ENCODE measurements at places on chromosomes 5 and 9.

GRCh38 chr5:59483971-59484472, 409.5 kb downstream of the PDE4D start:
- no peak for DNase-seq

- DNase-seq, result no peak
Measured at GRCh38 chr9:106321394-106322180, 541.4 kb upstream of the ZNF462 start.

- no peak for DNase-seq
Measured at GRCh38 chr5:83745816-83746215, 25.2 kb upstream of the HAPLN1 start.

DNA sequence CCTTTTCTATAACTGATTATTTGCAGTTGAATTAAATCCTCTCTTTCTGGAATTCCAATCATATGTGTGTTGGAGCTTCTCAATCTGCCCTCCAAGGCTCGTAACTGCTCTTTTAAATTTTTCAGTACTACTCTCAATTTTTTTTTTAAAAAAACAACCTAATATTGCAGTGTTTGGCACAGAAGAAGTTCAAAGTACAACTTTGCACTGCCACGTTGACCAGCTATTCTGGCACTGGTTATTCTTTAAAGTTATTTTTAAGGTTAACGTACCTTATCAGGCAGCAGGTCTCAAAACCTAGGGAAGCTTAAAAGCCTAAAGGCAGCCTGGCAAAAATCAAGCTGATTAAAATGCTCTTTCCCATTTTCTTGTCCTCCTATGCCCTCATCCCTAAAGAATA, 120.5 kb downstream of the GHR start:
- DNase-seq, result no peak

DNA sequence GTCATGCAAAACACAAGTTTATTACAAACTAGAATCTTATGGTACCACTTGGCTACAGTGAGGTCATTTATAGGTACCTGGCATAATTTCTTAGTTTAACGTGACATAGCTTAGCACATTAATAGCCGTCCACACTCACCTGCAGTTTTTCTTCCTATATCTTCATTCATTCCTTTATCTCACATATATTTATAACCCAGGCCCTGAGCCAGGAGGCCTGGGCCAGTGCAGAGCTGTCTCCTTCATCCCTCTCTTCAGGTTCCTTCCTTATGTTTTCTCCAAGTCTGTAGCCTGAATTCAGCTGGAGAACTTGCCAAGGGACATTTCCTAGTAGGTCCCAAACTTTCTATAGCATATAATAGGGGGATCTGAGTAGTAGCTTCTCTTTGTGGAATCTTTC, 367.9 kb upstream of the SGCD start:
- DNase-seq, result no peak

- DNase-seq, result no peak
Measured at GRCh38 chr5:39580702-39581453, 156.1 kb upstream of the DAB2 start.

GRCh38 chr5:44574678-44575077, 185.5 kb upstream of the FGF10 start:
- DNase-seq, result no peak

DNA sequence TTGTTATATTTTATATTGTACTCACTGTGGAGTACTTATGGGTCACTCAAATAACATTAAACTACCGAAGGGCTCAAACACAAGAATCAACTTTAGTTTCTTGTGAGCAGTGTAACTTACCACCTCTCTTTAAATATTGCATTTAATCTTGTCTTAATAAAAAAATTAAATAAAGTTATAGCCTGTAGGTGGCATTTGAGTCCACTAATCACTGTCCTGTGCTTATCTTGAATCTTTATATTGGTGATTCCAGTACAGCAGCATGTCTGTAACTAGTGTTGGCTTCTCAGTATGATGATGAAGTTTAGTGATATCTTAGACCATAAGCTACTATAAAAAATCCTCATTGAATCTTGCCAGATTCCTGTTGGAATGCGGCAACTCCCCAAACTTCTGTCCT, 313.8 kb downstream of the FAM170A start:
- DNase-seq, result no peak

DNA sequence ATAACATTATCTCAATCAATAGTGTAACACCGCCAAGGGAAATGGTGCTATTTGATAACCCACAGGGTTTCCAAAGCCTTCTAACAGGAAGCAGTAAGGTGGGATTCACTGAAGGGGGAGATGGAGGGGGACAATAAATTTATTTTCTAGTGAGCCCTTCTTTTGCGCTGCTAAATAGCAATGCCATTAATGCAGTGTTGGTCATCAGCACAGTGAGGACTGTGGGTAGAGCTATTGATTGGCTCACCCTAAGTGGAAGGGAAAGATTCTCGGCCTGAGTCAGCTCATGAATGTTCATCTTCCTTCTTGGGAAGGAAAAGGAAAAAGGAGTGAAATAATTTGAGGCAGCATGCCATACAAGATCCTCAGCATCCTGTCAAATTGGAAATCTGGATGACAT, 25.4 kb downstream of the RGMB start:
- no peak for DNase-seq

GRCh38 chr5:59790776-59791475, 102.6 kb downstream of the PDE4D start:
- DNase-seq, result no peak

DNA sequence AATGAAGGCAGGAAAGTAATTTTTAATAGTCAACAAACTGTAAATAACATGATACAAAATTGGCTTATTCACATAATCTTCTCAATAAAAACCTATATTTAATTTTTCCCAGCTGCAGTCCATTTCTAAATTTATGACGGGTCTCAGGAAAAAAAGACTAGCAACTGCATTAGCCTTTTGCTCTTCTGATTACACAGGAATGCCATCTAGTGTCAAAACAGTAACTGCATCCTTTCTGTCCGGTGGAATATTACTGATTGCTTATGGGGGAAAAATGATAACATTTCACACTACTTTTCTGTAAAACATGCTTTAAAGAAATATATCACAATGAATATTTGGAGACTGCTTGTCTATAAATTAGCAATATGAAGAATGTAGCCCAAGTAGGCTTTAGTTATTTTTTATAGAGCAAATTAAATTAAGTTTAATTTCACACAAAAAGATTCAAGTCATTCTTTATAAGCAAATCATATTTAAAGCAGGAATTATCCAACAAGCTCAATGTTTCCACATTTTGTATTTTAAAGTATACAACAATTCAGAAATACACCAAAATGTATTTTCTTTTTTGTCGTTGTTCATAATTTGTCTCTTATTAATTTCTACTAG, 534.7 kb downstream of the CDH10 start:
- no peak for DNase-seq

- no peak for DNase-seq
Measured at GRCh38 chr5:162227075-162227474, 159.5 kb downstream of the GABRG2 start.

DNA sequence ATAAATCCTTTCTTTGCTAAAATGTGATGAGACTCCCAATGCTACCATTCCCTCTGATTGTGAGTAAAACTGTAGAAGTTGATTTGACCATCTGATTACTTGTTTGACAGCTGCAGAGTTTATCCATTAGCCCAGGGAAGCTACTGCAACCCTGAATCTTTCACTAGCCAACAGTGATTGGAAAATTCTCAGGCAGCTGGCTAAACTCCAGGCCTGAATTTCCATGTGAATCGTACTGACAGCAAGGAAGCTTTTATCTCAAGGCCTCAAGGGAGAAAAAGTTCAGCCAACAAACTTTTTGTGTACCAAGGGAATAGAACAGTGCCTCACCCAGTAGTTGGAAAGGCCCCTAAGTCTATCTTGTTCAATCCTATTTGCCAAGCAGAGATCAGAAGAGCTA, 246.7 kb upstream of the TRPM3 start:
- DNase-seq, result no peak

DNA sequence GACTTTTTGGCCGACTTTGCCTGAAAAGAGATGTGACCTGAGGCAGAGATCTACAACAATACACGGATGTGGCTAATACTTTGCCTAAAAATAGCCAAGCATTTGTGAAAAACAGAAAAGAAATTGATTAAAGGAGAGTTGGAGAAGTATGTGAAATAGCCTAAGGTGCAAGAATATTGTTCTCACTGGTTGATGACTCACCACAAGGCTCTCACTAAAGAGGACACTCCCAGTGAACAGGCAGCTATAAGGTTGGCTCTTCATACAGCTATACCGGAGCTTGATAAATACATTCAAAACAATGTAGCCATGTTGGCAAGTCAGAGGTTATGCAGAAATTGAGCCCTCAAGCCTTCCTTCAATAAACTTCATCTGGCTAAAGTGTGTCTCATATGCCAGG, 317.2 kb upstream of the GRAMD2B start:
- no peak for DNase-seq
